ENCODE measurements at places on chromosomes 11 and 22. TPM values are rescaled to one million over a fixed set of nuclear protein-coding genes. Genes with fewer than 3 reads are reported as not detected.

DNA sequence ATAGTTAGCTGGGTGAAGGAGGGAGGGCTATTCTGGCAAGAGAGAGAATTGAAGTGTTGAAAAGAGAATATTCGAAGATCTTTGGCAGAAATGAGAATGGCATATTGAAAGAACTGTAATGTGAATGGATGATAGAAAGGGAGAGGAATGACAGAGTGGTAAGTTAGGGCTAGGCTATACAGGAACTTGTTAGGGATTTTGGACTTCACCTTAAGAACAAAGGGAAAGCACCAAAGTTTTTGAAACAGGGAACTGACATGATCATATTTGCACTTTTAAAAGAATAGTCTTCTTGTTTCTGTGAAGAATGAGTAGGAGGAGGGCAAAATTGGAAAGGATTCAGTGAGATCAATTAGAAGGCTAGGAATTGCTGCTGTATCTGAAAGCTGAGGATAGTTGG, 119.3 kb downstream of the METTL15 start:
- DNase-seq = no peak
- H3K36me3 ChIP-seq = no peaks in the 10 kb centered on the region
- no peaks in the 10 kb centered on the region for H3K4me1 ChIP-seq
- no peak overlapping the region for H3K27ac ChIP-seq

DNA sequence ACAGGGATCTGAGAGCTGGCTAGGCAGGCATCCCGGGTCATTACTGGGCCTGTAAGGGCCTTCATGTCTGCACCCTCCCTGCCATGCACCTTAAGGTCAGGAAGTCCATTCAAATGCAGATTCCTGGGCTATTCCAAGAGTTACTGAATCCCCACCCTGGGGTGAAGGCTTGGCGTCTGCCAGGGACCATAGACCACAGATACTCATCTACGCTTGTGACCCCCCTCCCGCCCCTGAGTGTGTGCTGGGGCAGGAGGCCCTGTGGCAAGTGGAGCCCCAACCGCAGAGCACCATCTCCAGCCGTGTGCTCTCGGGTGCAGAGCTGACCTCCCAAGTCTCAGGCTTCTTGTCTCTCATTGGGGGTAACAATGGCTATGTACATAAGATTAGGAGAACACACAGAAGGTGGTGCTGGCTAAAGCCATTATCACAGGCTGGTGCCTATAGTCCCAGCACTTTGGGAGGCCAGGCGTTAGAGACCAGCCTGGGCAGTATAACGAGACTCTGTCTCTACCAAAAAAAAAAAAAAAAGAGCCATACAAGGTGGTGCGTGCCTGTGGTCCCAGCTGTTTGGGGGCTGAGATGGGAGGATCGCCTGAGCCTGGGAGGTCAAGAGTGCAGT, 19.1 kb upstream of the KCNQ1OT1 start:
- no peaks in the 10 kb centered on the region for H3K27me3 ChIP-seq
- H3K27ac ChIP-seq = no peak overlapping the region
- no peaks in the 10 kb centered on the region for H3K36me3 ChIP-seq
- no peak for DNase-seq

- no peaks in the 10 kb centered on the region for H3K36me3 ChIP-seq
- no peaks in the 10 kb centered on the region for H3K27me3 ChIP-seq
- H3K4me3 ChIP-seq = no peak overlapping the region
- peak overlapping the region; percentile 99 for H3K27ac ChIP-seq
- DNase-seq = no peak
These were observed 9.5 kb upstream of the DKK3 start for GRCh38 chr11:12017865-12018453.

GRCh38 chr11:65695459-65696241, 16.4 kb upstream of the KAT5 start:
- H3K27ac ChIP-seq = no peak overlapping the region
- no peaks in the 10 kb centered on the region for H3K27me3 ChIP-seq
- no peaks in the 10 kb centered on the region for H3K36me3 ChIP-seq
- DNase-seq = no peak
- H3K4me3 ChIP-seq = no peak overlapping the region
- H3K4me1 ChIP-seq = no peaks in the 10 kb centered on the region

DNA sequence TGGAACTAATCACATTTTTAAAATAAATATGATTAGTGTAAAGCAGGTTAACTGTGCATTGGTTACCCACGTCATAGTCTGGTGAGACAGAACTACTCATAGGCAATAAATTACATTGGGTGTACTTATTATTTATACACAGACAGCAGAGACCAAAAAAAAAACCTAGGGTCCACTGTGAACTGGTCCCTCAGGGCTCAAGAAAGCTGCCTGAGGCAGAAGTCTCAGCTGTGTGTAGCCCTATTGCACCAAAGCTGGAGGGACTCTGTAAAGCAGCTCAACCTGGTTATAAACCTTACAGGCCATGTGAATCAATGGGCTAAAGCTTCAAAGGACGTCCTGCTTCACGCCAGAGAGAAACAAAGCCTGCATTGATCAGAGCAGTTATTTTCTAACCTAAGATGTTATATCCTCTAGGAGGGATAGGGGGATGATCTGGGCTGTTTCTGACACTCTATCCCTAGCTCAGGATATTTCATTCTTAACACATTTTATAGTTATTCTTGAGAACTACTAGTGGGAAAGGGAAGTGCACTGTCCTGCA, 432.2 kb upstream of the ANO3 start:
- H3K4me1 ChIP-seq = no peaks in the 10 kb centered on the region
- no peak overlapping the region for H3K27ac ChIP-seq
- no peak for DNase-seq

GRCh38 chr11:12167061-12168000, 56.9 kb downstream of the MICAL2 start:
- no peak overlapping the region for H3K4me3 ChIP-seq
- H3K27ac ChIP-seq = peak overlapping the region; percentile 97
- no peak for DNase-seq
- peaks cover 9% of the 10 kb centered on the region for H3K36me3 ChIP-seq

- no peaks in the 10 kb centered on the region for H3K4me1 ChIP-seq
- H3K27ac ChIP-seq = no peak overlapping the region
- no peaks in the 10 kb centered on the region for H3K27me3 ChIP-seq
- no peak overlapping the region for H3K4me3 ChIP-seq
- H3K36me3 ChIP-seq = no peaks in the 10 kb centered on the region
These were observed 13.0 kb upstream of the GLYATL1 start for GRCh38 chr11:58926251-58926650.

- H3K4me1 ChIP-seq = no peaks in the 10 kb centered on the region
- DNase-seq = peak; percentile 55
- no peak overlapping the region for H3K27ac ChIP-seq
- no peaks in the 10 kb centered on the region for H3K36me3 ChIP-seq
These were observed 8.8 kb downstream of the KRTAP5-5 start for GRCh38 chr11:1638344-1638743.

- H3K27me3 ChIP-seq = no peaks in the 10 kb centered on the region
- no peak overlapping the region for H3K4me3 ChIP-seq
- DNase-seq = no peak
- H3K4me1 ChIP-seq = no peaks in the 10 kb centered on the region
These were observed 342.5 kb downstream of the ETS1 start for GRCh38 chr11:128244871-128245270.

- peak; percentile 68 for DNase-seq
- no peaks in the 10 kb centered on the region for H3K27me3 ChIP-seq
- peaks cover 7% of the 10 kb centered on the region for H3K36me3 ChIP-seq
- peaks cover 5% of the 10 kb centered on the region for H3K4me1 ChIP-seq
- H3K27ac ChIP-seq = peak overlapping the region; percentile 68
- H3K4me3 ChIP-seq = no peak overlapping the region
These were observed 8.4 kb downstream of the MRGPRF start for GRCh38 chr11:69004411-69005182.

DNA sequence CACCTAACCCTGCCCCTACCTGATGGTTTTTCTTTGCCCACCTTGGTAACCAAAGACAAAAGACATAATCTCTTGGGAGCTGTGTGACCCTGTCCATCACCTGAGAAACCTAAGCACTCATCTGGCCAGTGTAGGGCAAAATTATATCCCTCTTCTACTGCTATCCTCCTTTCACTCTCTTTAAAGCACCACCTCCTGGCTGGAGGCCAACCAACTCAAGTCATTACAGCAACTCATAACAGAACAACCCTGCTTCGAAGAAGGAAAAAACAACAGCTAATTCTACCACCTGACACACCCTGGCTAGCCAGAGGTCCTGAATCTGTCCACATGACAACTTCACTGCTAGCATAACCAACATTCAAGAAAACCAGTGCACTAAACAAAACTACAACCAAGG, 45.5 kb downstream of the GAS2 start:
- no peak overlapping the region for H3K27ac ChIP-seq
- H3K4me1 ChIP-seq = no peaks in the 10 kb centered on the region
- no peak for DNase-seq
- no peak overlapping the region for H3K4me3 ChIP-seq
- H3K27me3 ChIP-seq = no peaks in the 10 kb centered on the region
- no peaks in the 10 kb centered on the region for H3K36me3 ChIP-seq

DNA sequence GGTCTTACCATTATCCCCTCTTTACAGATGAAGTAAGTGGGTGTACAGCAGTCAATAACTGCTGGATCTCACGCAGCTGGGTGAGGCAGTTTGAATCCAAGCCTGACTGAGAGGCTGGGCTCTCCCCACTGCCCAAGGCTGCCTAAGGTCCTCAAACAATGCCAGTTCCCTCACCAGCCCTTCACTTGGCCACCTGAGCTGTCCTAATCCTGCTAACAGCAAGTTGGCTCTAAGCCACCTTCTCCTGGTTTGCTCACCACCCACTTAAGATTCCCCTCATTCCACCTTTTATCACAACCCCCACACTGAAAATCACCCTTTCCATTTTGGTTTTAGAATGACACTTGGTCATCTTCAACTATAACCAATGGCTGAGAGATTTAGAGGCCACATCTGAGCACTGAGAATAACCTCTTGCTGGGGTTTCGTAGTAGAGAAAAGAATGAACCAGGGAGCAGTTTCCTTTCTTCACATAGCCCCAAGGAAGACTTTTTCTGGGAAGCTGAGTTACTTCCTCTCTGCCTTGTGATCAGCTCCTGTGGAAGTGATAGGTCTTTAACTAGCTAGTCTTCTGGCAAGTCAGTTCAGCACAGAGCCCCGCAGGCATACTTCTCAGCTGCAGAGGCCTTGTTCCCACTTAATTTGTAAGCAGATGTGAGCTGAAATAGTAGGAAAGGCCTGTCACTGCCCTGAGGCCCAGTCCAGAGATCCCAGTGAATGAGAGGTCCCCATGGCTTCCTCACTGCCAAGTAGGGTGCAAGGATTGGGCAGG, 57.8 kb upstream of the TTC12 start:
- H3K4me1 ChIP-seq = no peaks in the 10 kb centered on the region
- H3K27me3 ChIP-seq = no peaks in the 10 kb centered on the region
- H3K4me3 ChIP-seq = no peak overlapping the region
- no peaks in the 10 kb centered on the region for H3K36me3 ChIP-seq
- no peak for DNase-seq
- H3K27ac ChIP-seq = no peak overlapping the region

DNA sequence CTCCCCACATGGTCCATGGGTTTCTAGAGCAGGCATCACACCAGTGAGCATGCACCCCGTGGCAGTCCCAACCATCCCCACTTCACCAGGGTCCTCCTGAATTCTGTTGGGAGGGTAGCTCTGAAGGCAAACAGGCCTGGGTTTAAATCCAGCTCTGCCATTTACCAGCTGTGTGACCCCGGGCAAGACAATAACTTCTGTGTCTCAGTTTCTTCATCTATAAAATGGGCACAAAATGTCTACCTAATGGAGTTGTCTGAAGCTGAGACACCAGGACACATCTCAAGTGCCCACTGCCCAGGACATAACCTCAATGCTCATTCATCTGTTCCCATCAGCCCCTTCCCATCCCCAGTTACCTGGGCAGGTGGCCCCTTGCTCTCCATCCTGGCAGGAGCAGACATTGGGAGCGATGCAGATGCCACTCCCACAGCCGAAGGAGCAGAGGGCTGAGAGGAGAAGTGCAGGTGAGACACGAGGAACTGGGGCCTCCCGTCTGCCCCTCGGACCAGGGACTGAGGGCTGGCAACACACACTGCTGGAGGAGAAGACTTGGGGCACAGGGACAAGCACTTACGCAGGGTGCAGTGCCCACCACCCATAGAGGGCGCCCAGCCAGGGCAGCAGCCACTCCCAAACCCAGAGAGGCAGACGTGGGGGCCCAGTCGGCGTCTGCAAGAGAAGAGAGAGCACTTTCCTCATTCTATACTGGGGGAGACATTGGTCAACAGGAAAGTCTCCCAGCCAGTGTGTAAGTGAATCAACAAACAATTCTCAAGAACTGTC, 4.0 kb downstream of the VWCE start:
- no peaks in the 10 kb centered on the region for H3K36me3 ChIP-seq
- no peak overlapping the region for H3K4me3 ChIP-seq
- H3K27ac ChIP-seq = no peak overlapping the region
- no peaks in the 10 kb centered on the region for H3K4me1 ChIP-seq
- no peaks in the 10 kb centered on the region for H3K27me3 ChIP-seq

- H3K27ac ChIP-seq = no peak overlapping the region
- H3K36me3 ChIP-seq = no peaks in the 10 kb centered on the region
- DNase-seq = no peak
- H3K4me3 ChIP-seq = no peak overlapping the region
These were observed 12.0 kb downstream of the SLC6A5 start for GRCh38 chr11:20611445-20611844.

DNA sequence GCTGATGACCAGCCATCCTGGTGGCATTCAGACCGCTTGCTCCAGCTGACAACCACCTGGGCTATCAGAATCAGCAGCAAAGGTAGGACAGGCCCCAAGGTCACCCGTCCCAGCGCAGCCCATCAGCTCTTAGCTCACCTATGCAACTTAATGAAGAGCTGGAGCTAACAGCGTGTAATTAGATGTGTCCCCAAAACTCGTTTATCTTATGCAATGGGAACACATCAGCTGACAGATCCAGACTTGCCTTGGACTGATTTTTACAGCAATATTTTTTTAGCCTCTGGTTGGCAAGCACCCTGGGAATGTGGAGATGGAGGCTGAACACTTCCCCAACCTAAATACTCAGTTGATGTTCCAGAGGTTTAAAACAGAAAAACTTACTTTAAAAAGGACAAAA, 76.0 kb downstream of the PACSIN2 start:
- peak overlapping the region; percentile 99 for H3K27ac ChIP-seq
- peaks cover 11% of the 10 kb centered on the region for H3K4me1 ChIP-seq
- no peaks in the 10 kb centered on the region for H3K27me3 ChIP-seq
- H3K4me3 ChIP-seq = no peak overlapping the region
- peak; percentile 38 for DNase-seq

- H3K27ac ChIP-seq = no peak overlapping the region
- H3K4me3 ChIP-seq = no peak overlapping the region
- DNase-seq = no peak
- H3K36me3 ChIP-seq = no peaks in the 10 kb centered on the region
These were observed 47.7 kb downstream of the DKK3 start for GRCh38 chr11:11960687-11961086.

GRCh38 chr11:8784954-8785353, 102.4 kb downstream of the RPL27A start:
- no peaks in the 10 kb centered on the region for H3K27me3 ChIP-seq
- no peak overlapping the region for H3K27ac ChIP-seq
- DNase-seq = no peak
- H3K4me3 ChIP-seq = no peak overlapping the region
- no peaks in the 10 kb centered on the region for H3K36me3 ChIP-seq
- peaks cover 3% of the 10 kb centered on the region for H3K4me1 ChIP-seq

- H3K4me1 ChIP-seq = peaks cover 3% of the 10 kb centered on the region
- no peak overlapping the region for H3K27ac ChIP-seq
- H3K27me3 ChIP-seq = no peaks in the 10 kb centered on the region
- H3K4me3 ChIP-seq = peak overlapping the region; percentile 50
These were observed 69.1 kb upstream of the ADSL start for GRCh38 chr22:40276996-40277823.

Gene CXCR5
- total RNA-seq = 0.27 TPM

Gene IL18
- total RNA-seq = 17.1 TPM

Gene APOL1
- total RNA-seq = 50.0 TPM

Gene DDI1
- total RNA-seq = not detected

Gene SLCO2B1
- 82.4 TPM for total RNA-seq

Gene E2F8
- total RNA-seq = 0.29 TPM

Gene LINC01488
- total RNA-seq = not detected

Gene NNMT
- total RNA-seq = 597 TPM

Gene SC5D
- total RNA-seq = 24.4 TPM
